SJSA1 (cell line): ENCODE measurements at places on chromosomes 5 and 9.

GRCh38 chr9:2477755-2478154 lies 143.8 kb upstream of the VLDLR start:
- no peaks in the 10 kb centered on the region for H3K27me3 ChIP-seq
- no peak for DNase-seq
- H3K36me3 ChIP-seq, result no peaks in the 10 kb centered on the region
- H3K4me1 ChIP-seq, result peaks cover 21% of the 10 kb centered on the region
- no peak overlapping the region for H3K4me3 ChIP-seq

GRCh38 chr5:29134418-29134817 lies 2059.1 kb upstream of the CDH6 start:
- no peaks in the 10 kb centered on the region for H3K27me3 ChIP-seq
- no peaks in the 10 kb centered on the region for H3K36me3 ChIP-seq
- H3K4me3 ChIP-seq, result no peak overlapping the region
- DNase-seq, result no peak
- H3K4me1 ChIP-seq, result no peaks in the 10 kb centered on the region

- H3K4me1 ChIP-seq, result peaks cover 30% of the 10 kb centered on the region
- H3K27ac ChIP-seq, result peak overlapping the region; percentile 93
- no peak for DNase-seq
- no peaks in the 10 kb centered on the region for H3K36me3 ChIP-seq
- no peak overlapping the region for H3K4me3 ChIP-seq
- no peaks in the 10 kb centered on the region for H3K27me3 ChIP-seq
Measured at GRCh38 chr9:88783711-88784083, 207.6 kb upstream of the S1PR3 start.

DNA sequence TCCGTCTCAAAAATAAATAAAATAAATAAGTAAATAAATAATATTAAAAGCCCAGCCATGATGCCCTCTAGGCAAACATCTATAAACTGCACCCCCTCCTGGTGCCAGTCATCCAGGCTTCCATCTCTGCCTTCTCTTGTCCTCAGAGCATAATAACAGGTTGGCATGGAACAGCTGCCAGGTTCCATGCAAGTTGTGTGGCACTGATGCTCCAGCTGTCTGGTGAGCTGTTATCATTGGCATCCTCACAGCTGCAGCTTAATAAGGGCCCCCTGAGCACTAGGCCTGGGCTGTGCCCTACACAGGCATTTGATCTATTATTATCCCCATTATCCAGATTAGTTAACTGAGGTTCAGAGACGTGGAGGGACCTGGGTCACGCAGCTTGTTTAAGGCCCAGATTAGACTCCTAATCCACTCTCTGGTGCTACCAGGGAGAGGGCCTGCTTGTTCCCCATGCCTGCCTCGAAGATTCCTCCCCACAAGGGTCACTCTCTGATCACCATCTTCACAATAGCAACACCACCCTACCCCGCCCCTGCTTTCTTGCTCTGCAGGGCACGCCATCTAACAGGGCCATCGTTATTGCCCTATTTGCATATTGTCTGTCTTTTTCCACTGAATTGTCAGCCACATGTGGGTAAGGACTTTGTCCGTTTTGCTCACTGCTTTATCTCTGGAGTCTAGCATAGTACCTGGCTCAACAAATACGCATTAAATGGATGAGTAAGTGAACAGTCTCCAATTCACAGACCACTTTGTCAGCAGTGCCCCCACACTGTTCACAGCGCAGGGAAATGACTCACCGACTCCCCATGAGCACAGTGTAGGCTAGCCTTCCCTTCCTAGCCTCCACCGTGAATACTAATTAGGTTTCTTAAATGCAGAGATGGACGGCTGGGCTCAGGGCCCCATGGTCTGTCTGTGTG lies 1.5 kb upstream of the DNM1 start:
- H3K4me3 ChIP-seq, result no peak overlapping the region
- no peak overlapping the region for H3K27ac ChIP-seq
- H3K4me1 ChIP-seq, result peaks cover 21% of the 10 kb centered on the region

DNA sequence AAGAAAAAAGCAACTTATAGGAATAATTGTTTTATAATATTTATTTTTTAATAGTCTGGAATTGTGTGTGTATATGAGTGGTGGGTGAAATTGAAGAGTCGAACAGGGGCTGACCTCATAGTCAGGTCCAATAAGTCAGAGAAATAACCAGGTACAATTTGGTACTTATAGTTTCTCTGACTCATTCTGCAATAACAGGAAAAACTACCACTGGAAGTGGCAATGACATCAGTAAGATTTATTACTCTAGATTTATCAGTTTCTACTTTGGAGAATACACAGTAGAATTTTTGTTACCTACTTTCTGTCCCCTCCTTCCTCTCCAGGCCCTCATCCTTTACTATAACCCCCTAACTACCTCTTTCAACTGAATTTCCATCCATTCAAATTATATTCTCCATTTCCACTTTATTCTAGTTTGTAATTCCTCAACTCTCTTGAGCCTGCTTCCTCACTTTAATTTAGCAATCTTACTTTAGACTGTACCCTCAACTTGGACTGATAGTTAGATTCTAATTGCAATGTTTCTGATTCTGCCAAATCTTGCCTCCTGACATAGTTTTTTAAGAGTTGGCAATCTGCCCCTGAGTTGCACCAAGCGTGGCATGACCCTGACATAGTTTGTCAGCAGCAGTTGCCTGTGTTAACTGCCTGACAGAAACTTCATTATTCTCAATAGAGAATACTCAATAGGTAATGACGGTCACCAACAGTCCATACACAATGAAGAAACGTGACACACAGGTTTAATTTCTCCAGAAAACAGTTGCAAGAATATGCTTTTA lies 475.3 kb upstream of the RIOK2 start:
- no peaks in the 10 kb centered on the region for H3K36me3 ChIP-seq
- H3K27me3 ChIP-seq, result no peaks in the 10 kb centered on the region
- H3K4me3 ChIP-seq, result no peak overlapping the region
- H3K27ac ChIP-seq, result no peak overlapping the region
- no peak for DNase-seq
- H3K4me1 ChIP-seq, result no peaks in the 10 kb centered on the region
